ENCODE measurements at places on chromosomes 6 and 20.

- DNase-seq, result no peak
Measured at GRCh38 chr6:90098627-90099026, 198.0 kb downstream of the BACH2 start.

DNA sequence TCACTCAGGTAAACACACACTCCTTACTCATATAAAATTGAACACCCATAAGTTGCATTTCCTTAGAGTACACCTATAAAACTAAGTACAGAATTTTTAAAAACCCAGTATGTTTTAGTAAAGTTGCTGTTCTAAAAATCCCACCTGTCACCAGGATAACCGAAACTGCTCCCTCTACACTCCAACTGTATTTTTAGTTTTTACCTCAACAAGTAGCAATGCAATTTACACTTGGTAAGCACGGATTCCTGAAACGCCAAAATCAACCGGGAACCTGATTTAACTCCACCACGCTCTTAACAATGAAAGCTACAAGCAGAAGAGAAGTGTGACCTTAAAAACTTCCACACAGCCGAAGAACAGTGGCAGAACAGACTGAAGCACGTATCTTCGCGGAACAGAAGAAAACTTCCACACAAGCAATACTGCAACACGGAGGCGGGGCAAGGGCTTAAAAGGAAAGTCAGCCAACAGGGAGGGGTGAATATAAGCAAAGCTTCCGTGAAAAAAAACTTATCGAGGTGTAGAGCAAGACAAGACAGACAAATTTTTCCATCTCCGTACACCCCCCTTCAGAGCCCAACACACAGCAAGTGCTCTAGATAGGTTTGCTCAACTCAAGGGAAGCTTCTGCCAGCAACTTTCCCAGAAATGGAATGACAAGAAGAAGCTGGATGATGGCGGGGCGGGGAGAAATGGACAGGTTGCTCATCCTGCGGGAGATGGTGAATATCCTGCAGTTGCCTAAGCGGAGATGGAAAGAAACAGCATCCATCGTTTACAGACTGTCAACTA lies 1.4 kb downstream of the STAU1 start:
- DNase-seq, result peak; percentile 18

DNA sequence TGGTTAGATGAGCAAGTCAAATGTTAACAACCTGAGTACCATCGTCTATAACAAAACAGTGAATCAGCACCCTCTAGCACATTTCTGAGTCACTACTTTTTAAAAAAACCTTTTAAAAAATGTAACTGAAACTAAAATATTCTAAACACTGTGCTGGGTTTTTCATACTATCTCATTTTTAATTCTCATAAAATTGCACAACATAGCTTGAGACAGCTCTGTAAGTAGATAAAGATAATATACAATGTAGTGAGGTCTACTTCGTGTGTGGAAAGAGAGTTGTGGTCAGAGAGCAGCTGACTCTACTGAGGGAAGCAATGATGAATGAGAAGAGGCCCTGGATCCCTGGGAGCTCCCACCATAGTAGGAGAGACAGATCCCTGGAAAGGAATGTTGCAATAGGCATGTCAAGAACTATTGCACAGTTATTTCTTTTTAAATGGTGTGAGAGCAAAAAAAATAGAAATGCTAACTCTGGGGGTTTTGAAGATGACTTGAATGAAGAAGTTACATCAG lies 13.6 kb upstream of the CALHM6 start:
- no peak for DNase-seq

- DNase-seq, result no peak
Measured at GRCh38 chr20:6663751-6664388, 103.6 kb upstream of the BMP2 start.

- DNase-seq, result no peak
Measured at GRCh38 chr6:137798261-137798660, 68.8 kb upstream of the TNFAIP3 start.

DNA sequence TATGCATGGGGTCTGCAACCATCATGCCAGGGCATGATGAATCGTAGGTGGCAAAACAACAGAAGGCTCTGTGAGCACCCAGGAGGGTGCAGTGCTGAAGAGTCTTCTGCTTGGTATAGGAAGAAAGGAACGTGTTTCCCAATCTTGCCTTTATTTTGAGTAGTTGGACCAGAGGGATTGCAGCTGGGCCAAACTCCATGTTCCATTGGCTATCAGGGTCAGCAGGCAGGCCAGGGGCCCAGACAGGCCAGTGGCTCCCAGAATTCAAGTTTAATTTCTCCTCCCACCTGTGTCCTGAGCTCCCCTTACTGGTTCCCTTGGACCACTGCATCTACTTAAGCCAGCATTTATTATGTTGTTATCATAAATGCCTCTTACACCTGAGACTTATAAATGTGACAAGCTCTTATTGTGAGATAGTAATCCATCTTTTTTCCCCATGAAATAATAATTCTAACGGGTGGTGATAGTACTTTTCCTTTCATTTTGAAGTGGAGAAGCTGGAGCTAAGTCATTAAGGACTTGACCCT lies 918 bp upstream of the TRIM38 start:
- DNase-seq, result no peak

DNA sequence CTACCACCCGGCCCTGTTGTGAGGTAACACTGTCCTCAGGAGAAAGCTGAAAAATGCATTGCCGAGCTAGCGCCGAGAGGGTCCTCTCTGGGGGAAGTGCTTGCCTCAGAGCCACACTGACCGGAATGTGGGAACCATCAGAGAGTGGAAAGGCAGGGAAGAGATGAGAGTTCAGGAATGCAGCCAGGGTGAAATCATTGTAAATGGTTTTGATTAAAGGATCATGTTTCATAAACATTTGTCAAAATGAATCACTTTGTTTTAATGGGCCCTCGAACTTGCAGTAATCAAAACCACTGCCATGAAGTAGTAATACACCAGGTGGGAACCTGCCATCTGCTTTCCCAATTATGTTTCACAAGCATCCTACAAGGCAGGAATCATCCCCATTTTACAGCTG lies 16.9 kb upstream of the IL17F start:
- no peak for DNase-seq

GRCh38 chr6:126170978-126171382 lies 168.9 kb upstream of the CENPW start:
- no peak for DNase-seq

- DNase-seq, result no peak
Measured at GRCh38 chr6:99711302-99711701, 104.7 kb downstream of the PRDM13 start.

GRCh38 chr20:50537546-50538201 lies 27.5 kb downstream of the PTPN1 start:
- no peak for DNase-seq

GRCh38 chr20:40506537-40506939 lies 182.5 kb downstream of the MAFB start:
- no peak for DNase-seq

- DNase-seq, result no peak
Measured at GRCh38 chr20:63060057-63060991, 53.6 kb upstream of the BHLHE23 start.

GRCh38 chr6:14762077-14762476 lies 483.8 kb upstream of the JARID2 start:
- DNase-seq, result no peak

DNA sequence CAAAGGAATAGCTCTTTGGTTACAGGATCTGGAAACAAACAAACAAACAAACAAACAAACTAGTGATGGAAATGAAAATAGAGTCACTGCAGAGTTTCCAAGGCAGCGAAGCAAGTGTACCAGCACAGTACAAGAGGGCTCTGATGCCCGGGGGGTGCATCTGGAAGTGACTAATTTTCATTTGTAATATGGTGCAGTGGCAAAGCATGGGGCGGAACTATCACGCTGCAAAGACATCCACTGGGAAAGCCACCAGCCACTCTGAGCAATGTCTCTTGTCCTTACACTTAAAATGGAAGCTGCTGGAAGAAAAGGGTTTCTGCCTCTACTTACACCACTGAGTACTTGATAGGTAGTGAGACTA lies 44.4 kb upstream of the NEDD9 start:
- DNase-seq, result no peak

- DNase-seq, result no peak
Measured at GRCh38 chr20:43916073-43916880, 1.6 kb downstream of the TOX2 start.

DNA sequence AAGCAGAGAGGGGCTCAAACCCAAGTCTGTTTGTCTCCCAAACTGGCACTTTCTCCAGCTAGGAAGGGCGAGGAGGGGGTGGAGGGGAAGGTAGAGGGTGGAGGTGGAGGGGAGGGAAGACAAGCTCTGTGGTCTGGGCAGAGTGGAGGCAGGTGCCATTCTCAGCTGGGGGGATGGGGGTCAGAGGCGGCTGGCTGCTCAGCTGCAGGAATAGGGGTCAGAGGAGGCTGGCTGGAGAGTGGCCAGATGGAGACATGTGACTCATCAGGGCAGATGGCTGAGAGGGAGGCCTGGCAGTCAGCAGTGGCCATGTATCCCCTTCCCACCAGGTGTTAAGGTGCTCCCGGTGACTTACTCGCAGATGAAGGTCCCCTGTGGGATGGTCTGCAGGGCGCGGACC lies 3.5 kb upstream of the SLC44A4 start:
- no peak for DNase-seq

- DNase-seq, result no peak
Measured at GRCh38 chr6:6351511-6352025, 31.1 kb upstream of the F13A1 start.

DNA sequence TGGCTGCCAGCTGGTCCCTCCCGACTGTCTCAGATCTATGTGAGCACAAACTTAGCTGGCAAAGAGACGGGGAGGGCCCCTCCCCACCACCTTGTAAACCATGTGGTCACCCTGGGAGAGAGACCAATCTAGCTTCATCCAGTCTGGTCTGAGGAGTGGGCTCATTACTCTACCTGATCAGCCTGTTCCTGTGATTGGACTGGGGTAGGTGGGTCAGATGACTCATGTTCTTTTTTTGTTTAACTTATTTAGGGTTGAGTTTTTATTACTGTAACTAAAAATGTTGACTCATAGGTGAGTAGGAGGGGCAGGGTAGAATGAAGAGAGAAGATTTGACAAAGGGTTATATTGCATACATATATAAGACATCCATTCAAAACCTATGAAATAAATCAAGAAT lies 4.7 kb downstream of the GSTA4 start:
- DNase-seq, result no peak

DNA sequence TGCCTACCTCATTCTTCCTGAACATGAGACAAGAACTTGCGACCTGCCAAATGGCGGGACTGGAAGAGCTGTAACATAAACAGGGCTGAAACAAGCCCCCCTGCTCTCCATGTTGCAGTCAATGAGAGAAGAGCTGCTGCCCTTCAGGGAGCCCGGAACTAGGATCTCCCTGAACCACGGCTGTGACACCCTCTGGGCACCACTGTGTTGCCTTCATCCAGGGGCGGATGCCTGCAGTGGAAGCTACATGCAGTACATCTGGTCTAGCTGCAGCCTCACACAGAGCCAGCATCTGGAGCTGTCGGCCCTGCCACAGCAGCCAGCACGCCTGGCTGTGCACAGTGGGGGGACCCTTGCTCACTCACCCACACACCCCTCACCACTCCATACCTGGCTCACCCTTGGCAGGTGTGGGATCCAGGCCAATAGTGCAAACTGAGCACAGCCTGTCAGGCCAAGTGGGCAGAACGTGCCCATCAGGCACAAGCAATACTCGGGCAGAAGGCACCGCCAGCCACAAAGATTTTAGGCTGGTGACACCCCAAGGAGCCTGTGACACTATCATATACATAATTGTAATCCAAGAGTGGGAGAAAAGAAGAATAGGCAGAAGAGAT lies 451.3 kb downstream of the HTR1B start:
- DNase-seq, result no peak

DNA sequence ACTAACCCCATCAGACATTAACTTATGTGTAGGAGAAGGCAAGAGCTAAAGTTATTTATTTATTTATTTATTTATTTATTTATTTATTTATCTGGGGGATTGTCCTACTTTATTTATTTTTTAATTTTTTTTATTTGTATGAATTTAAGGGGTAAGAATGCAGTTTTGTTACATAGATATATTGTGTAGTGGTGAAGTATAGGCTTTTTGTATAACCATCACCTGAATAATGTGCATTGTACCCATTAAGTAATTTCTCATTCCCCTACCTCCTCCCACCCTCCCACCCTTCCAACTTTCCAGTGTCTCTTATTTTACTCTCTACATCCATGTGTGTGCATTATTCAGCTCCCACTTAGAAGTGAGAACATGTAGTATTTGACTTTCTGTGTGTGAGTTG lies 51.6 kb downstream of the SPTLC3 start:
- DNase-seq, result no peak

DNA sequence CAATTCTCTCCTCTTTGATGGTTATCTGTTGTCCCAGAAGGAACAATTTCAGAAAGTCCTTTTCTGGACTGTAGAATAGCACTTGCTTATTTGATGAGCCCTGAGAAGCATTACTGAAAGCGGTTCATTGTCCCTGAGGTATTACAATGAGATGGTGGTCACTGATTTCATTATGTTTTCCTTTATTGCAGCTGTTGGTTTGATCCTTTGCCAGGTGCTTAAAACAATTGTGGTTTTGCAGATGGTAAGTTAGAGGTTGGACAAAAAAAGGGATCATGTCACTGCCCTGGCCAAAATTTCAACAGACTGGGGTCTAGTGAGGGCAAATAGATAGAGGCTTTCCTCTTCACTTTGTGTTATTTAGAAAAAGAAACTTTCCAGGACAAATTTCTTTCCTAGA lies 61.9 kb downstream of the ESR1 start:
- DNase-seq, result no peak

DNA sequence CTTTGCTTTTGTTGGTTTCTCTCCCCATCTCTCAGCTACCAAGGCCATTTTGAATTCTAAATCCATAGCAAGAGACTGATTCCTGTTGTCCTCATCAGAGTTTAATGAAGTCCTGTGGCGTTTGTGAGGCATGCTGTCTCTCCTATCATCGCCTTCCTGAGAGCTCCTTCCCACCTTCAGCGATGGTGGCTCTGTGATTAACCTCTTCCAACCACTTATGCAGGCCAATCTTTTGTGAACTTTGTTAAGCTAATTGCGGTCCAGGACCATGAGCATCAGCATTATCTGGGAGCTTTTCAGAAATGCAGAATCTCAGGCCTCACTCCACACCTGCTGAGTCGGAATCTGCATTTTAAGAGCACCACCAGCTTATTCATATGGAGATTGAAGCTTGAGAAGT lies 272.5 kb upstream of the CDYL start:
- no peak for DNase-seq

GRCh38 chr6:4635666-4636065 lies 140.5 kb upstream of the CDYL start:
- no peak for DNase-seq

GRCh38 chr6:71310261-71310660 lies 21.6 kb downstream of the OGFRL1 start:
- DNase-seq, result no peak

- DNase-seq, result no peak
Measured at GRCh38 chr20:19932170-19932667, 84.9 kb upstream of the NAA20 start.
